ENCODE measurements at places on chromosomes 12 and 14.

DNA sequence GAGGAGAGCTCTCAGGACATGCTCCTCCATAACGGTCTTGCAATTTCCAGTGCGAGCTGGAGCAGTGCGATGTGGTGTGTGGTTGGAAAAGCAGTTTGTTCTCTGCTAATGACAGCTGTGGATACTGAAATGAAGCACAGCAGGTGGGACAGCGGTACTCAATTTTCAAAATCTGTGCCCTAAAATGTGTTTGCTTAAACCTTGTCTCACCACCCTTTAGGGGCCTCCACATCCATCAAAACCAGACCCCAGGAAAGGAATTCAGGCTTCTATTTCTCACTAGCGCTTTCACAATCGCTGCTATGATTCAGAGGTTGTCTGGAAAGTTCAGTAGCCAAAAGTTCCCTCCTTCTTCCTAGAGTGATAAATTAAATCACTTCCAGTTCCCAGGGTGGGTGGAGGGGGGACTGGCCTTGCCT, 440.8 kb downstream of the EGLN3 start:
- no peak for DNase-seq

- DNase-seq = no peak
Measured at GRCh38 chr12:12880537-12880936, 10.8 kb upstream of the GPRC5A start.

GRCh38 chr14:86626530-86626929, 1096.6 kb downstream of the FLRT2 start:
- no peak for DNase-seq

GRCh38 chr12:22532317-22532716, 12.0 kb downstream of the C2CD5 start:
- no peak for DNase-seq

DNA sequence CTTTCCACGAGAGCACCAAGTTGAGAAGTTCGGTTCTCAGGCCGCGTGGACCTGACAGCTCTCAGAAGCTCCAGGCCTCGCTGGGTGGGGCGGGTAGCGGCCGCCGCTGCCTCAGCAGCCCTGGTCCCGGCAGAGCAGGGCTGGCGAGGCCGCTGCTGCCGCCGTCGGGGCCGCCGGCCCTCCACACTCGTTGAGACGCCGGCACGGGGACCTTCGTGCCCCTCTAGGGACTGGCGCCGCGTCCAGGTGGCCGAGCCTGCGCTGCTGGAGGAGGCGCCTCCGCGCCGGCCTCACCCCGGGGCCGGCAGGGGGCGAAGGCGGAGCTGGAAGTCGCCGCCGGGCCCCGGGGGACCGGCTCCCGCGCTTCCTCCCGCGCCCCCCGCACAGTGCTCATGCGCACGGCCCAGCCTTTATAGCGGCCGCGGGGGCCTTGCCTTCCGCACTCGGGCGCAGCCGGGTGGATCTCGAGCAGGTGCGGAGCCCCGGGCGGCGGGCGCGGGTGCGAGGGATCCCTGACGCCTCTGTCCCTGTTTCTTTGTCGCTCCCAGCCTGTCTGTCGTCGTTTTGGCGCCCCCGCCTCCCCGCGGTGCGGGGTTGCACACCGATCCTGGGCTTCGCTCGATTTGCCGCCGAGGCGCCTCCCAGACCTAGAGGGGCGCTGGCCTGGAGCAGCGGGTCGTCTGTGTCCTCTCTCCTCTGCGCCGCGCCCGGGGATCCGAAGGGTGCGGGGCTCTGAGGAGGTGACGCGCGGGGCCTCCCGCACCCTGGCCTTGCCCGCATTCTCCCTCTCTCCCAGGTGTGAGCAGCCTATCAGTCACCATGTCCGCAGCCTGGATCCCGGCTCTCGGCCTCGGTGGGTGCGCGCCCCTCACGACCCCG, at the start of gene COCH:
Gene COCH (plus strand): TSS at position 440 of the 879 bp plus-strand sequence. CDS start 380 bp downstream, at position 820.
- DNase-seq = no peak

GRCh38 chr12:46212108-46212982, 56.5 kb downstream of the SLC38A1 start:
- no peak for DNase-seq

DNA sequence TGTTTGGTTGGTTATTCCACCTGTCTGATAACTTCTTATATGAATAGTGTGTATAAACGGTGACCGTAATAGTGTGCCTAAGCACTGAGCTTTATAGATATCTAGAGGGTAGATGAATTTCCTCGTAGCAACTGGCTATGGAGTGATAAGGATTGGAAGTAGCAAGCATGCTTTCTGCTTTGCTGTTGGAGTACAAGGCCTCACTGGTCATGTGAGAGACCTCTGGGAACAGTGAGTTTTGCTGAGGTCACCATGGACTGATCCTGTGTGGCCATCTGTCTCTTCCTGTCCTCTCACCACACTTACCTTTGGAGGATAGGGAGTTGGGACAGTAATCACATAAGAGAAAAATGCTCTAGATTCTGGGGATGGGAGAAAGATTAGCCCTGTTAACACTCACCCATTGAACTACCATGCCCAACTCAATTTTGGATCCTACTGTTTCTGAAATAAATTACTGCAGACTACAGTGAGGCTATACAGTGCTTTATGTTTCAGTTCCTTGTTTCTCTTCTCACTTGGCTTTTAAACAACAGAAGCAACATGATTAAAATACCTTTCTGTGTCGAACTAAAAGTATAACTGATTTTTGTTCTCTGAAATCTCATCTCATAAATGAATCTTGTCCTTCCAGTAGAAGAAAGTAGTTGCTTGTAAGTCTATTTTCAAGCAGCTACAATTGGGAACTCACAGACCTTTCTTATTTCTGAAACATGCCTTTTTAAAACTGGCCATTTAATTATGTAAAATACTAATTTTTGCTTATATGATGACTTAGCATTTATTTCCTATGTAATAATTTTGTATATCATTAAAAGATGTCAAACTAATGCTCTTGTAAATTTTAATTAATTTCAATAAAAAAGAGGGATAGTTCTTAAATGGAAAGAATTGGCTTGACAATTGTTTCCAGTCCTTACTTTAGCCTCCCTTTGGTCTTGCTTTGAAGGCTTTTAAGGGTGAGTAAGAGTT, 8.3 kb downstream of the TMX1 start:
- DNase-seq = no peak

DNA sequence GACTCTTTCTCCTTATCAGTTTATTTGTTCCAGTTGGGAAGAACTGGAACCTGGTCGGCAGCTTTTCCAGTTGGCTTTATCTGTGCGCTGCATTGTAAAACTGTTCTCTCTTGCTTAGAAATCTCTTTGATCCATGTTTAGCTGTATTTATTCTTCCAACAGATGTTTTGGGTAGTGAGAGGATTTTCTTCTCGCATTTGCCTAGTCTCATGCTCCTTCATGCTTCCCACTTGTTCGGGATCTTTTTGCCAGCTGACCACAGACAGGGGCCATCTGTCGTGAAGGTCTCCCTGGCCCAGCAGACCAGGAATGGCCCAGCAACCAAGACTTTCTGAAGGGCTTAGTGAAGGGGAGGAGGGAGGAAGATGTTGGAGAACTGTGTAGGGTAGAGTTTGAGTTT, 21.6 kb downstream of the NTF3 start:
- DNase-seq = no peak

DNA sequence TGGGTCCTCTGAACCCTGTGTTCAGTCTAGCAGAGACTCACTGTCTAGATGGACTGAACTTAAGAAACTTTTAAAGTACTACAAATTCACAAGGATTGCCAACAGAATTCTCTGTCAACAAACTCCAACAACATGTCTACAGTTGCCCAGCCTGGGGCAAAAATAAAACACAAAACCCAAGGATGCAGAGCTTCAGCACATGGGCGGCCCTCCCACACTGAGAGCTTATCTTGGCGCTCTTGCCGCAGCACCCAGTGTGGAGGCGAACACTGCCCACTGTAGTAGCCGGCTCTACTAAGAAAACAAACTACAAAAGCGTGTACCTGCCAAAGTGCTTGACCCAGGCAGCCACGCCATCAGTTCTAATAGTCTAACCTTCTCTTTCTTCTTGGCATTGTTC, 66.7 kb downstream of the PTPN21 start:
- DNase-seq = no peak

DNA sequence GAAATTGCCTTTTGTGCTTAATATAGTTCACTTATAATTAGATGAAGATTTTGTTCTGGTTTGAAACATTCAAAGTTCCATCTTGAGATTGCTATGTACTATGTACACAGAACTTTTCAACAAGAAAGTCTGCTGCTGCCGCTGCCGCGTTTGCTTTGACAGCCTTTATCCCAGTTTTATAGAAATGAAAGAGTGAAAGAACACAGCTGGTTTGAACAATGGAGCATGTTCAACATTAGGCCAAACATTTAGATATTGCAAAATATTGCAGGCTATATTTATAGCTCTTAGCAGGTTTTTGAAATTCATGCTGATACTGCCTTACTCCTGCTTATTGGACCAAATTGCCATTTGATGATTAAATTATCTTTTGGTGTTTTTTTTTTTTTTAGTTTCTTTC, 299.8 kb upstream of the PRKD1 start:
- no peak for DNase-seq

GRCh38 chr12:105949391-105949790, 189.4 kb downstream of the NUAK1 start:
- DNase-seq = no peak

DNA sequence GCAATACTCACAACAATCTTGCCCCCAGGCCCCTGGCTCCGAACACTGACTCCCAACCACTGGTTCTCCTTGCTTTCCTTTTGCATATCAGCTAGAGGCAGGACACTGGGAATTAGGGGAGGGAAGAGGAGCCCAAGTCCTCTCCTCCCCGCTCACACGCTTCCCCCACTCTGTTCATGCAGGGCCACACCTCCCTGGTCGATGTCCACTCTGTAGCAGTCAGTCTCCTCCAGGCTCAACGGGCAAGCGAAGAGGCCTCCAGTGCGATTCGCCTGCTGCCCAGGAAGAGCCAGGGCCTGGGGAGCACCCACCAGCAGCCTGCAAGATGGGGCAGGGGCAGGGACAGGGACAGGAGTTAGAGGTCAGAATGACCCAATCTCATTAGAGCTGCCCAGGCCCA, 4.8 kb downstream of the ITGA7 start:
- no peak for DNase-seq

DNA sequence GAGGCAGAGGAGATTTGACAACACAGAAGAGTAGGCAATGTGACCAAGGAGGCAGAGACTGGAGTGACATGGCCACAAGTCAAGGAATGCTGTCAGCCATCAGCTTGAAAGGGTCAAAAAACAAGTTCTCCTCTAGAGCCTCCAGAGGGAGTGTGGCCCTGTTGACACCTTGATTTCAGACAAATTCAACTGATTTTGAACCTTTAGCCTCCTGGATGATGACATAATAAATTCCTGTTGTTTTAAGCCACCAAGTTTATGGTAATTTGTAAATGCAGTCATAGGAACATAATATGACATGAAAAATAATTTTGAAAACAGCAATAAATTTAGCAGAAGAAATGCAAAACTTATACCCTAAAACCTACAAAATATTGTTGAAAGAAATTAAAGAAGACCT, 8.5 kb upstream of the NGDN start:
- DNase-seq = no peak

DNA sequence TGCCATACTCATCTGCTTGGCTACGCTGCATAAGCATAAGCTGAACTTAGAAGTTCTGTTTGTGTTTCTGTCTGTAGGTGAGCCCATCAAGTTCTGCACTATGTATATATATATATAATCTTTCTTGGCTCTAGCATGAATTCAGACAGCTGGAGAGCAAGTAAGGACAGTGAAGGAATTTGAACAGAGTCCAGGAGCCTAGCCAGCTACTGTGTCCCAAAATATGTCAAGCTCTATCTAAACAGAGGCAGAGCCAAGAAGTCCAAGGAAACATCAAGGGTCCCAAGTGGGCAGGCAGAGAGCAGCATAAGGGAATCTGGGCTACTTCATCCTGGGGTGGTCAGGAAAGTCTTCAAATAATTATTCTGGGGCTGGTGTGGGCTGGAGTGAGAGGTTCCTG, 118.5 kb upstream of the NPAS3 start:
- DNase-seq = no peak

GRCh38 chr12:87960566-87960965, 68.6 kb downstream of the C12orf50 start:
- DNase-seq = no peak

DNA sequence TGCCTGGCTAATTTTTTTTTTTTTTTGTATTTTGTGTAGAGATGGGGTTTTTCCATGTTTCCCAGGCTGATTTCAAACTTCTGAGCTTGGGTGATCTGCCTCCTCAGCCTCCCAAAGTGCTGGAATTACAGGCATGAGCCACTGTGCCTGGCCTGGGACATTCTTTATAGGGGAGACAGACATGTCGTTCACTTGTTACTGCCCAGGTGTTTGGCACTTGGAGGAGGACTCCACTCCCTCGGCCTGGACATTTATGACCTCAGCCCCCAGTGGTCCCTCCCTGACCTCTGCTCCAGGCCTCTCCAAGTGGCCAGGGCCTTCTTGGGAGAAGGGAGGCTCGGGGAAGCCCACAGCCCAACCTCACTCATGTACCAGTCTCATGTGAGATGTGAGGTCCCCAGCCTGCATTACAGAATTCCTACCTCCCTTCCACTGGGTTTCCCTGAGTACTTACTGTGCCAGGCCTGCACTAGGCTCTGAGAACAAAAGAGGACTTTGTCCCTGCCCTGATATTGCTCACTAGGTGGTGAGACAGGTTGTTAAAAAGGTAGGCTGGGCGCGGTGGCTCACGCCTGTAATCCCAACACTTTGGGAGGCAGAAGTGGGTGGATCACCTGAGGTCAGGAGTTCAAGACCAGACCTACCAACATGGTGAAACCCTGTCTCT, 9.7 kb upstream of the POP5 start:
- DNase-seq = no peak

- DNase-seq = no peak
Measured at GRCh38 chr14:93716002-93716745, 72.1 kb downstream of the PRIMA1 start.

DNA sequence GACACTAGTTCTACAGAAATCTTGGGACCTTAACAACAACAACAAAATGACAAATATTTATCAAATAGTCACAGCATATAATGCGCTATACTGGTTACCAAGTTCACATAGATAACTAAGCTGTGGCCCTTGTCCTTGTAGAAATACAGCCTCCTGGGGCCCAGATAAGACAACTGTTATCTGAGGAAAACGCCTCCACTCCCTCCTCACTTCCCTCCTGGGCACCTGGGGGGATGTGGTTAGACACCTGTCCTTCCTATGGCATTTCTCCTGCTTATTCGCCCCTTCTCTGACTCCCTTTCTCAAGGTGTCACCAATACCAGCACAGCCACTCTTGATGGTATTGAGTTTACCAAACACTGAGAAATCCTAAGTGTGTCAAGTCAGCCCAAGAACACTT, 419.4 kb downstream of the RAD51B start:
- DNase-seq = no peak

Data from RWPE2 (cell line).